ENCODE measurements at places on chromosomes 6 and 20.
A peak's percentile ranks its signal among the peaks of the same experiment; 100 is the strongest.

- no peak for DNase-seq
Observed at GRCh38 chr20:63043348-63044203, 36.8 kb upstream of the BHLHE23 start.

DNA sequence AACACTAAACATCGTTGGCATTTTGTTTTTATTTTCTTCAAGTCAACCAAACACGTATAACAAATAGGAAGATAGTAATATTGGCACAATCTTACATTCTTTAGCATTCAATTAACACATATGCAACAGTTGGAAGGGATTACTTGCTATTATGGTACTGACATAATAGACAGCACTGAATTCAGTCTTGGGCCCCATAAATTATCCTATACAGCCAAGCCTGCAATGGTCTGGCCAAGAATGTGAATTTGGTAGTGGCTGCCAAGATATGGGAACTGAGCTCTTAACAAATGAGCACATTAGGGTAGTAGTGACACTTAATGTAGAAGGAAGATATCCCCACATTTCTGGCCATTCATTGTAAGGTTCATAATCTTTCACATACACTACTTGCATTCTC, 44.8 kb upstream of the ARHGAP18 start:
- no peak for DNase-seq

- DNase-seq, result no peak
Observed at GRCh38 chr20:25126204-25127029, 44.5 kb upstream of the VSX1 start.

GRCh38 chr6:129645106-129645829, 64.7 kb downstream of the ARHGAP18 start:
- no peak for DNase-seq

DNA sequence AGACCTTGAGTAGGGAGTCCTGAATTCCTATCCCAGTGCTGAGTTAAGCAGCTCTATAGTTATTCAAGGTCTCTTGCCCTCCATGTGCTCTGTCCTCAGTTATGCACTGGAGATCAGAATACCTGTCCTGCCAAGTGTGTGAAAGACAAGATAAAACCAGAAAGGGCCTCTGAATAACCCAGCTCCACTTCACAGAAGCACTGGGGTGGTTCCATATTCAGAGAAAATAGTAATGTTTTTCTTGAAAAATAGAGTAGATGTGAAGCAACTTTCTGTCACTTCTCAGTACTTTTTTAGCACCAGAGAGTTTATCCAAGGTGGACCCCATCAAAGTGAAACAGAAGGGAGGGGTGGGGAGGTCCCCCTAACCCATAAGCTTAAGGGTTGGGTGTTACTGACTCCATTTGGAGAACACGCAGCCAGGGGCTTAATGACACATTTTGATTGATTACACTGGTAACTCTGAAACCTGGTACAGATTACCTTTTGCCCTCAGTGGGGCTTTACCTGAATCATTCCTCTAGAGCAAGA, 509.8 kb upstream of the JARID2 start:
- DNase-seq, result no peak

DNA sequence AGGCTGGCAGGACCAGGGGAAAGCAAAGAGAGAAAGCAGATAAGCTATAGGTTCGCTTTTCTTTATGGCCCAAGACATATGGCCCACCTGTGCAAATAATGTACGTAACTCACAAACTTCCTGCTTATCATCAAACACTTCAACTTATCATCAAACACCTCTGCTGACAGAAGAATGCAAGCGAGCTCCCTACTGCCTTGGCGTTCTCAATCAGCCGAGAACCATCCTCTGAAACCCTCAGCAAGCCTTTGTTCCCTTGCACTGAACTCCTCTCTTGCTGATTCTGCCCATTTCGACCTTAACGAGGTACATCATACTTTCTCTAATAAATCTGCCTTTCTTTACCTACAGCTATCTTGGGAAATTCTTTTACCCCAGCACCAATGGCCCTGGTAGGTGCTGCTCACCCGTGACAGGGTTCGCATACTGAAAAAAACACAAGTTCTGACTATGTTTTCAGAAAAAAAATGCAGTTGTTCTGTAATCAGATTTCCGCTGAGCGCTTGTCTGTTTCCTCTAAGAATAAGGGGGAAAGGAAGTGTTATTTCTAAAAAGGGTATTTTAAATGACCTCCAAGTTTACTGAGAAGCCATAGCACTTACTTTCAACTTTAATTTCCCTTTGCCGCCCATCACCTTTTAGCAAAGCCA, 28.3 kb downstream of the SERPINB6 start:
- DNase-seq, result no peak

GRCh38 chr6:51633424-51633823, 454.0 kb downstream of the PKHD1 start:
- DNase-seq, result no peak

DNA sequence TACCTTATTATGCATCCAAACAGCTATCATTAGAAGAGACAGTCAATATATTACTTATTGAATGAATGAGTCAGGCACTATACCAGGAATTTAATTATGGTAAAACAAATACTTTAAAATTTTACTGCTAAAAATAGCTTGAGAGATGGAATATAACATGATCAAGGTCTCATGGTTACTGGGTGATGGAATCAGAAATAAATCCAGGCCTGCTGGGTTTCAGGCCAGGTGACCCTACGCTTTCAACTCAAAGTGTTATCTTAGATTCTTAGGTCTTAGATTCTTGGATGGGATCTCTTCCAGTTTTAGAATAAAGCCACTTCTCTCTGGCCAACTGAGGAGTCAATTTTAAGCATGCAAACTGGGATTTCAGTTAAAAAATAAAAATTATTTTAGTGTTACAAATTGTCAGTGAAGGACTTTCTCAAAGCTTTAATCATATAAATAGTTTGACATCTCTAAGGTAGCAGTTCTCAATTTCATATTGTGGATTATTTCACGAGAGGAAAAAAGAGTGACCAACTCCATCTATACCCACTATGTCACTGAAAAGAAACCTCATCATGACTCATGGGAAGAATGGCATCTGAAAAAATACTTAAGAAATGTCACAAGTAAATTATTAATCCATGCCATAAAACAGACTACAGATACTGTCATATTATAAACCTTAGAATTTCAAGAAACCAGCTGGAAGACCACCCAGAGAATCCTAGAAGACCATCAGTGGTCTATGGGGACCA, 283.4 kb upstream of the RUNX2 start:
- no peak for DNase-seq

- DNase-seq, result no peak
Observed at GRCh38 chr6:90039911-90040310, 145.6 kb downstream of the GJA10 start.

DNA sequence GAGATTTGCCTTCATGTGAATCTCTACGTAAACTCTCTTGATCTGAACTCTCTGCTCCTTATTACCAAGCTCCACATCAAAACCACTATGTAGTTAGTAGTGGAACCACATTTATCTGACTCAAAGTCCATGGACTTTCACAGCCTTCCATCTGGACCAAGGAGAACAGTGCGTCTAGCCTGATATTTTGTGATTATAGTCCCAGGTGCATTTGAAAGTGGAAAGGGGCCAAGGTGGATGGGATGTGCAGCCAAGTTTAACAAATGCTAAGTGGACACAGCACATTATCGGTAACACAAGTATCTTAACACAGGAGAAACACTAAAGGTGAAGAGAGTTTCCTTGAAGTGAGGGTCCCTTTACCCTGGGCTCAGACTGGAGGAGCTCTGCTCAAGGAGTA, 281.2 kb upstream of the SGK1 start:
- DNase-seq, result no peak

DNA sequence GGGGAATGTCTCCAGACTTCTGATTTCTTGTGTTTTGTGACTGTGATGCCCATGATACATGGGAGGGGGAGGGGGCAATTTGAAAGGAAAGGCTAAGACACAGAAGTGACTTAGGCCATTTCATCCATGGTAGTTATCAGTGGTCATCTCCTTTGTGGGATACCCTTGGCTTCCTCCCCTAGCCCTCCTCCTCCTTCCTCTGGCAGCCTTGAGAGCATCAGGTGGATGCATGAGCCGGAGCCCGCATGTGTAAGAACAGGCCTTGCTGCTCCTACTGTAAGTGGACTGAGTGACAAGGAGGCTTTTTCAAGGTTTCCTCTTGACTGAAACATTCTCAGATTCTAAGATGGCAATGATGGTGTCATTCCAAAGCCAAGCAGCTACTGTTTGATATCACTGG, 874 bp downstream of the CD83 start:
- DNase-seq, result no peak

GRCh38 chr20:19045371-19045770, 167.1 kb upstream of the SLC24A3 start:
- no peak for DNase-seq

DNA sequence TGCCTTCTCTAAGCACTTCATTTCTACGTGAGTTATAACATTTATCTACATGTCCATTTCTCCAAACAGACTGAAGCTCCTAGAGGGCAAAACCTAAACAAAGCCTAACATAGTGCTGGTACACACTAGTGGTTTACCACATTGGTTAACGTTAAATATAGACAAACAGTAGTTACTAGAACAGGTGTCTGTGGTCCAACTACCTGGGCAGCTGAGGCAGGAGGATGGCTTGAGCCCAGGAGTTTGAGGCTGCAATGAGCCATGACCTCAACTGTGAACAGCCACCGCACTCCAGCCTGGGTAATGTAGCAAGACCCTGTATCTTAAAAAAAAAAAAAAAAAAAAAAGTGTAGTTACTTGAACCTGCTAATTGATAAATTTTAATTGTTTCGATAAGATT, 26.5 kb downstream of the PTPRK start:
- no peak for DNase-seq

- DNase-seq, result no peak
Observed at GRCh38 chr6:54921891-54922290, 75.3 kb downstream of the FAM83B start.

- no peak for DNase-seq
Observed at GRCh38 chr6:107574856-107575255, 84.9 kb downstream of the SOBP start.

- DNase-seq, result no peak
Observed at GRCh38 chr6:31948753-31949413, 3.0 kb downstream of the CFB start.

- no peak for DNase-seq
Observed at GRCh38 chr6:170203212-170203611, 87.7 kb downstream of the DLL1 start.

DNA sequence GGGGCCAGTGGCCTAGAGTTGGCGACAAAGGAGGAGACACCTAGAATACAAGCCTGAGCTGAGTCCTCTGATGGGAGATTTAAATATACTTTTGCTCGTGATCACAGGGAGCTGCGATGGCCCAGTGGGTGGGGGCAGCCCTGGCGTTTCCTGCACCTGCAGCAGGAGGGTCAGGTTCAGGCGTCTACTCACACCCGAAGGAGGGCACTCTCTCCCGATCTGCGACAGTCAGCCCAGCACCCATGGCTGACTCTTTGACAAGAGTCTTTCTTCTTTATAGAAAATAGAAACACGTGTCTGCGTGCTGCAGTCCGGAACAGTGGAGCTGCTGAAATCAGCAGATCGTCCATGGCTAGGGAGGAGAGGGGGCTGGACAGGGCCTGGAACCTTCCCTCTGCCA, 338.2 kb downstream of the CDH4 start:
- no peak for DNase-seq

GRCh38 chr20:38258545-38259215, 1.9 kb downstream of the KIAA1755 start:
- DNase-seq, result peak; percentile 56

GRCh38 chr20:33963751-33964150, 30.0 kb upstream of the RALY start:
- no peak for DNase-seq

GRCh38 chr20:57693002-57693582, 16.7 kb downstream of the PMEPA1 start:
- DNase-seq, result no peak

DNA sequence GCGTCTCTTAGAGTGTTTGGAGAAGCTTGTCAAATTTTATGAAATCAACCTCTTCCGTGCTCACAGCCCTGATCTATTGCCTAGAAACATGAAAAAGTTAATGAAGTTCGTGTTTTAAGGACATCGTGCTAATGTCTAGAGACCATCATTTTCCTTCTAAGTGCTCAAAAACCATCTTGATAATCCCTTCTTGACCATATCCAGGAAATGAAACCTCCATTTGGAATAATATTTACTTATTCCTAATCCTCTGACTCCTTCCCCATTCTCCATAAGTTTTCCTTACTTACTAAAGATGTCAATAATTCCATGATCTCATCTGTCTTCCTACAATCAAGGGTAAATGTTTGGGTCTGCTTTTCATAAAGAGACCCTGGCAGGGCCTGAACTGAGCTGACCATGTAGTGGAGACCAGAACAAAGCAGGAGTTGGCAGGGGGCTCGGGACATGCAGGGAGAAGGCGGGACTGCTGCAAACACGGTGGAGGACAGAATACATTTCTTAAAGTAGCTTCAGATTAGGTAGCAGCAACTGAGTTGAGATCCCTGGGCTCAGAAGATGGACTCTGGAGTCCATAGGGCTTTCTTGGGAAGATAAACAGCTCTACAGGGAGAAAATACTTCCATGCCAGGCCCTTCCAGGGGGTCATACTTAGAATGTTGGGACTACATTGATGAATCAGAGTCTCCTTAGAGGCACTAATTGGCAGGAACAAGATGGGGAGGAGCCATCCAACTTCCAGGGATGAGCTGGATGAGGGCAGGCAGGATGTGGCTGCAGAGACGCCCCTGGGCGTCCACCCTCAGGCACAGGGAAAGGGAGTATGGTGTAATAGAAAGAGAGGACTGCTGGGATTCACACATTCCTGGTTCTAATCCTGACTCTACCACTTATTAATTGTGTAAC, 100.7 kb downstream of the RIN2 start:
- DNase-seq, result peak; percentile 75

DNA sequence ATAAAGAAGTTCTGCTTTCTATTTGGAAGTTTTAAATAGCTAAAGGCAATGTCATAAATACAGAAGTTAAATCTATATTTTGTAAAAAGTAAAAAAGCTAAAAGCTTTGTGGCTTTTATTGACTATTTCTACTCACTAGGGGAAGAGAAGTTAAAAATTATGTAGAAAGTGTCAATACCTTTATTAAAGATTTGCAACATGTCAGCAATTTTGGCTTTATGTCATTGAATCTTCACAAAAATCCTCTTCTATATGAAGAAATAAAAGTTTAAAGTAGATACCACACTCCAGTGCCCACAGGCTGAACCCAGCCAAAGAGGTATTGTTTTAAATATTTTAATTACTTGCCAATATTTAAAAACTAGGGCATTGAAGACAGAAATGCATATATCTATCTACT, 160.6 kb upstream of the HSF2 start:
- no peak for DNase-seq

DNA sequence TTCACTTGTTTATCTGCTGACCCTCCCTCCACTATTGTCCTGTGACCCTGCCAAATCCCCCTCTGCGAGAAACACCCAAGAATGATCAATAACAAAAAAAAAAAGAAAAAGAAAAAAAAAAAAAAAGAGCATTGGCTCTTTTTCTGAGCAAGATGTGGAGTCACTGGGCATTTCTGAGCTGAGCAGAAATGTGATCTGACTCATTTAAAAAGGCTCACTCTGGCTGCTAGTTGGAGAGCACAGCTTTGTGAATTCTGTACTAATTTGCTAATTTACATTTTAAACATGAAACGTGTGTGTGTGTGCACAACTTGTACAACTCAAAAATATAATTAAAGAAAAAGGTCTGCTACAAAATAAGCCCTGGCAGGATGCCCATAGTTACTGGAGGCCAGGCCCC, 20.2 kb downstream of the SCML4 start:
- no peak for DNase-seq

Data from tibial artery (tissue), 4 donors.